LHCN-M2 (cell line): ENCODE measurements at places on chromosomes 1 and 21.

DNA sequence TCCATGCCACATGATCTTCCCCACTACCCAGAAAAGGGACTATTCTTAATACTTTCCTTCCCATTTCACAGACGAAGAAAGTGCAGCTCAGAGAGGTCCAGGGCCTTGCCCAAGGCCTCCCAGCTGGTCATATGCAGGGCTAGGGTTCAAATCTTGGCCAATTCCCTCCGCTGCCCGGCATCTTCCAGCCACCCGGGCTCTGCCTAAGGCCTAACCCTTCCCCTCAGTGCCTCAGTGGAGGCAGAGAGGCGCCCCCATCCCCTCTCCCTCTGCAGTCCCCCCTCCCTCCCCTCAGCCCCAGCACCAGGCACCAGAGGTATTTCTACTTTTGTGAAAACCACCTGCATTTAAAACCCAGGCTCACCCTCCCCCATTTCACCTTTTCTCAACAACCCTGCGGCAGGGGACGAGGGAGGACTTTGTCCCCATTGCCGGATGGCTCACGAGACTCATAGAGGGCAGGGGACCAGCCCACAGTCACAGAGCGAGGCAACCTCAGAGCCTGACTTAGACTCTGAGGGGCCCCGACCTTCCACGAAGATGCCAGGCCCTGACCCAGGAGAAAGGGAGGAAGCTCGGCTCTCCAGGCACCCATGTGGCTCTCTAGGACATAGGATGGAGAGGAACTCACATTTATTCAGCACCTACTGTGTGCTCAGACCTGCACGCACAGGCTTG lies 12.3 kb downstream of the LAPTM5 start:
- DNase-seq = no peak

- peak; percentile 21 for DNase-seq
These were observed 30.6 kb downstream of the GNAI3 start for GRCh38 chr1:109578947-109579443.

DNA sequence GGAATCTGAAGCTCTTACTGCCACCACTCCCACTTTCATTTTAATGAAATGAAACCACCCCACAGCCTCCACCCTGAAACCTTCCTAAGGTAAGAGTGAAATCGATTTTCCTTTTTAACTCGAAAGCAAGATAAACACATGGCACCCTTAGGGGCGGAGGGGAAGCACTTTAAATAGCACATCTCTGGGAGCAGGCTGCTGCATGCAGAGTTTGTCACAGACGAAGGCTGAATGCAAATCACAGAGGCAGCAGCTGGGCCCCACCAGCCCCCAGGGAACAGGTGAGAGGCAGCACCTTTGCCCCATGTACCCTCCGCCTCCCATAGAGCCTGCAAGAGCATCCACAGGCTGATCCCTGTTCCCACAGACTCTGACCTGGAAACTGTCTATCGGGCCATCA lies 60.0 kb upstream of the GRIK3 start:
- DNase-seq = no peak

DNA sequence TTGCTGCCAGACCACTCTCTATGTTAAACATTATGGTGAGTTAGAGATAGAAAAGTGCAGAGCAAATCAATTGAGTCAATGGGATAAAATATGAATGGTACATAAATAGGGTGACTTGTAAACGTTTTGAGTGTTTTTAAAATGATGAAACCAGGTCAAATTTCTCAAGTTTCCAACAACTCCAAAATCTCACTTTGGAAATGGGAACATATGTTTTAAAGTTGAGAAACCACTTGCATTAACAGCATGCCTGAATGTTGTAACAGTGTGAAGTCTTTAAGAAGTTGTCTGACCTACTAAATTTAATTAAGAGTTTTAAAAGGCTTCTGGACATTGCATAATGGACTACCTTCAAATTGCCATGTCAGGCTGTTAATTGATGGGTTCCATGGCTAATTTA lies 33.6 kb upstream of the RAVER2 start:
- no peak for DNase-seq

- no peak for DNase-seq
These were observed 13.7 kb downstream of the PI4KB start for GRCh38 chr1:151313501-151313900.

GRCh38 chr1:45608175-45609156 lies 15.4 kb downstream of the CCDC17 start:
- DNase-seq = no peak

GRCh38 chr1:85602571-85602970 lies 22.0 kb downstream of the CCN1 start:
- DNase-seq = no peak

- no peak for DNase-seq
These were observed 1.4 kb upstream of the SUCO start for GRCh38 chr1:172531412-172532182.

- no peak for DNase-seq
These were observed 40.7 kb downstream of the ARHGEF11 start for GRCh38 chr1:157004806-157005205.

- DNase-seq = peak; percentile 44
These were observed 5.8 kb upstream of the TGFB2 start for GRCh38 chr1:218339267-218339831.

DNA sequence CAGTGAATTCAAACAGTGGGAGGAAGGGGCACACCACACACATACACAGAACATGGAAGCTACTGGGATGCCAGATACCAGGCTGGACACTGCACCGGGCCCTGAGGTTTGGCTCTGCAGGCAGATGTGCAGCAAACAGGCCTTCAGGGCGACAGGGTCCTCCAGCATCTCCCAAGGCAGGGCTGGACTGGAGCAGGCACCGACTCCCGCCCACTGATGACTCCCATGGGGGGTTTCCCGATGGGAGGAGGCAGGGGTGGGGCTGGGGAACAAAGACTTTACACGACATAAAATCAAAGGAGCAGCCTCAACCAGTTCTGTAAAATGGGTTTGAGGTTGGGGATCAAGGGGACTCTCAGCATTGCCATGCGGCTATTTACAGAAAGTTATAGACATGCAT lies 118.1 kb downstream of the SYT2 start:
- no peak for DNase-seq

GRCh38 chr1:41811051-41811795 lies 107.5 kb downstream of the HIVEP3 start:
- DNase-seq = no peak
